CD8-positive, alpha-beta T cell (primary cell): ENCODE measurements at places on chromosomes 6 and 20. TPM values are rescaled to one million over a fixed set of nuclear protein-coding genes. Genes with fewer than 3 reads are reported as not detected.

EPHA7 gene
- total RNA-seq: not detected

GSS gene
- 24.3 TPM for total RNA-seq

PROCR gene
- 2.0 TPM for total RNA-seq

MICB gene
- 15.3 TPM for total RNA-seq

CDH26 gene
- 0.94 TPM for total RNA-seq

THBS2 gene
- not detected for total RNA-seq

SYTL3 gene
- 44.6 TPM for total RNA-seq

DEFB132 gene
- total RNA-seq: not detected

AP5S1 gene
- 6.3 TPM for total RNA-seq

MUC22 gene
- not detected for total RNA-seq

NOX3 gene
- not detected for total RNA-seq

SGK2 gene
- 0.47 TPM for total RNA-seq

- no peak for DNase-seq
Observed at GRCh38 chr6:30151580-30151979, 9.4 kb downstream of the TRIM10 start.

- DNase-seq: no peak
Observed at GRCh38 chr20:33388268-33388667, 13.1 kb downstream of the CDK5RAP1 start.

- DNase-seq: no peak
Observed at GRCh38 chr6:129307845-129308244, 402.1 kb downstream of the ARHGAP18 start.

GRCh38 chr6:148996815-148997214 is 250.0 kb downstream of the UST start:
- no peak for DNase-seq

- no peak for DNase-seq
Observed at GRCh38 chr20:48246061-48246790, 460.9 kb upstream of the SULF2 start.

DNA sequence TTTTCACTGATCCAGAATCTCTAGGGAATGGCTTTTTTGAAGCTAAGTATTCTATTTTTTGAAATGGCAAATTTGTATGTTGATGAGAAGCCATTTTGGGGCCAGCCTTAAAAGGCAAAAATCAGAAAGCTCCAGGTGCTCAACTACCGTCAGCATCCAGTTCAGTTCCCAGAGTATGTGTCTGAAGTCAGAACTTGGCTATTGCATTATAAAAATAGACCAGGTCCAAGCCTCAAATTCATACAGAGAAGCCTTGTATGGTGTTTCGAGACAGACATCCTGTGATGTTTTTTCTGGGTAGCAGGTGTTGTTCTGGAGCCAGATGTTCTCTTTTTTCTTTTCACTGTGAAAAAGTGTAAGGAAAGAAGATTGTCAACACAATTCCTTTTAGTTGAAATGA is 68.2 kb downstream of the CCN2 start:
- DNase-seq: no peak

- DNase-seq: no peak
Observed at GRCh38 chr6:109472132-109472995, 10.7 kb downstream of the ZBTB24 start.

- no peak for DNase-seq
Observed at GRCh38 chr6:118902726-118903125, 8.8 kb downstream of the ASF1A start.

GRCh38 chr6:126170433-126170832 is 169.5 kb upstream of the CENPW start:
- no peak for DNase-seq

DNA sequence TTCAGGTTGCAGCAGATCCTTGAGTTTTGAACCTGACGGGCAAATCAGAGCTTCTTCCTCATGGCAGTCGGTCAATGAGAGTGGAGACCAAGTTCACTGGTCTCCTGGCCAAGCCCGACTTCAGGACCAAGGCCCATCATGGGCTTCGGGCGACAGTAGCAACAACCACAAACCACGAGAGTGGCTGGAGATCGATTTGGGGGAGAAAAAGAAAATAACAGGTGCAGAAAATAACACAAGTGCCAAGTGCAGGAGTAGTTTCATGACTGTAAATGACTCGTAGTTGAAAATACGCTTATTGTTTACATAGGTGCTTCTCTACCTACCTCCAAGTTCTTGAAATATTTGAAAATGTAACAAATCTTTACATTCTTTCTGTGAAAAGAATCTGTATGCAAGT is 56.1 kb downstream of the DCBLD1 start:
- no peak for DNase-seq

- peak; percentile 59 for DNase-seq
Observed at GRCh38 chr20:57680934-57681914, 28.6 kb downstream of the PMEPA1 start.

DNA sequence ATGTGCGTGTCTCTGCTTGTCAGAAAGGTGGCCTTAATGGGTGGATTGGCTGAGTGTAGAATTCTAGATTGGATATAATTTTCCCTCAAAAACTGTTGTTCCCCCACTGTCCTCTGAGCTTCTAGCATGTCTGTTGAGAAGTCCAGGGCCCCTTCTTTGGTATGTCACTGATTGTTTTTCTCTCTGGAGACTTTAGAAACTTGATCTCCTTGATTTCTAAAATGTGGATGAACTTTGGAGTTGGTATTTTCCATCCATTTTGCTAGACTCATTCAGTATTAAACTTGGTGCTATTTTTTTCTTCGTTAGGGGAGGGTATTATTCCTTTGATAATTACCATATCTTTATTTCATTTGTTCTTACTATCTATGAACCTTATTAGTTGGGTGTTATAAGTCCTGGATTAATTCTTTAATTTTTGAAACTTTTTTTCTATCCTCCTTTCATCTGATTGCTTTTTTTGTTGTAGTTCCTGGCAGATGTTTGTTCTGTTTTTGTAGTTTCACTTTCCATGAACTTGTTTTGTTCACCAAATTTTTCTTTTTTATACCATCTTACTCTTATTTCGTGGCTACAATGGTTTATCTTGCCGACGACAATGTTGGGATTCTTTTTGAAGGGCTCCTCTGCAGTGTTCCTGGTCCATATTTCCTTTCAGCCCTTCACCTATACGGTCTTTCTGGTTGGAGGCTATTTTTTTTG is 68.4 kb downstream of the ARID1B start:
- DNase-seq: no peak

DNA sequence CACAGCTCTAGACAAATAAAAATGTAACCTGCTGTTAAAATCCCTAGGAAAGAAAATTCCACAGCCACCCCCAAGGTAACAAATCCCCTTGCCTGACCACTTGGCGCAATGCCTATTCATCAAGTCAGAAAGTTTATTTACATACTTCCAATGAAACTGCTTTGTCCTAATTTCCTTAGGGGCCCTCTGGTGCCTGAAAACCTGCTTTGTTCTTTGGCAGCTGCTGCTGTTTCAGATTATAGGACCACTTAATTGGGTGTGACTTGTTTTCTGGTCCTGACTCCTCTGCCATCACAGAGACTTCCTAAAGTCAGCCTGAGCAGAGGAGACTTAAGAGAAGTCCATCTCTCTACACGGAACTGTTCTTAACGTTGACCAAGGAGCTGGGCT is 323.6 kb downstream of the UBE3D start:
- DNase-seq: no peak

GRCh38 chr6:114218437-114219340 is 124.1 kb downstream of the HS3ST5 start:
- DNase-seq: no peak

DNA sequence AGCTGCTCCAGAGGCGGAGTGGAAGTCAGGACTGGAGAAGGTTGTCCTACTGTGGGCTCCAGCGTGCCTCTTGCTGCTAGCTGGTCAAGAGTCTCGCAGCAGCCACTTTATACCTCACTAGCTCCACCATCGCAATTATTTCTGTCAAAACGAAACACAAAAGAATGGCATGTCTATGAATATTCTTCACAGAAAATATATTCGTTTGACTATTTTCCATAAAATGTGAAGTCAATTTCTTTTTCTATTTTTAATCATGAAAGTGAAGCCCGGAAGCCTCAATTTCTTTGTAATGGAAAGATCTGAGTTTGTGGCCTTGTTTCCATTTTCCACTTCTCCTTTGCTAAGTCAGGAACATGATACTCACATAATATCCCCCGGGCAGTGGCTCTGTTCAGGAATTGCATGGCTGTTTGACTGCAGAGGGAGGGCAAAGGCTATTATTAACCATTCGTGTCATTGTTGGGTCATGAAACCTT is 51.7 kb downstream of the DTD1 start:
- DNase-seq: no peak

DNA sequence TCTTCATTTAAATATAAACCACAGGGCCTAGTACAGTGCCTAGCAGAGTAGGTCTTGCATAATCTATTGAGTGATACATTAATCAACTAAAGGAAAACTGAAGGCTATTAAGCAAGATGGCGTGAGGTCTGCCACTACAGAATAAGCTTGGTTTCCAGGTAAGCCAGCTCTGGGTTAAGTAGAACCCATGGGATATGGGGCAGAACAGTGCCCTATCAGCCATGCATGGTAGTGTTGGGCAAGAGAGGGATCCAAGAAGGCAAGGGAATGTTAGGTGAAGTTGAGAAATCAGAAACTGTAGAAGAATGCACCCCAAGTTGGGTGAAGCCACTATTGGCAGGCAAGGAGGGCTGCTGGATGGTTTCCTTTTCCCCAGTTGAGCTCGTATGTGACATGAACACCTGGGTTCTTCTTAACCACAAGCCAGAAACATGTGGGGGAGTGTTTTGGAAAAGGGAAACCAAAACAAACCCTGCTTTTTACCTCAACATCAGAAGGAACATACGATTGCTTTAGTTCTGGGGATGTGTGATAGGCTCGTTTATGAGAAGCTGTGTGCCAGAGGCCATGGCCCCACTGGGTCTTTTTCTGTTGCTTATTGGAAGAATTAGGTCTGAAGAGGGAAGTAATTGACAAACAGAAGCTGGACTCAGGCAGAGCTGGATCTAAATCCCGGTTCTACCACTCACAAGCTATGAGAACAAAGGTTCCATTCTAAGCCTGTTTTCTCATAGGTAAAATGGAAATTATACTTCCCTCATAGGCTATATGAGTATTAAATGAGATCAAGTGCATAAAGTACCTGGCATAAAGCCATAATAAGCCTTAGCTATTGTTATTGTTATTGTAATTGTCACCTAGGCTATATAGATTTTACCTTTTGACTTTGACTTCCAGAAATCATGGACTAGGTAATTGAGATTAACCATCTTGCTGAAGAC is 33.5 kb downstream of the NEDD9 start:
- peak; percentile 55 for DNase-seq

DNA sequence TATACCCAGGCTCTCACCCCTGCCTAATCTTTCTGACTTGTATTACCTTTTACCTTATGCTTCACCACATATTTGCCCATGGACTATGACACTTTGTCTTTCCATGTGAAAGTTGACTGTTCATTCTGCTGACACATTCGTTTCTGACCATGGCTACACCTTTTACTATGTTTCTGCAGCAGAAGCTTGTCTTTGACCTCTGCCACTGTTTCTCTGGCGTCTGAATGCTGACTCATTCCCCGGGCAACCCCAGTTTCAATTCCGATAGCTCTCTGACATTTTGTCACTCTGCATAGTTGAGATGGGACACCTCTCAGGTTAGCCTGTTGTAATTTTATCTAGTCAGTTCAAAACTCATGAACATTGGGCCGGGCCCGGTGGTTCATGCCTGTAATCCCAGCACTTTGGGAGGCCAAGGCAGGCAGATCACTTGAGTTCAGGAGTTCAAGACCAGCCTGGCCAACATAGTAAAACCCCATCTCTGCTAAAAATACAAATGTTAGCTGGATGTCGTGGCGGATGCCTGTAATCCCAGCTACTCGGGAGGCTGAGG is 50.7 kb downstream of the SLC26A8 start:
- no peak for DNase-seq

DNA sequence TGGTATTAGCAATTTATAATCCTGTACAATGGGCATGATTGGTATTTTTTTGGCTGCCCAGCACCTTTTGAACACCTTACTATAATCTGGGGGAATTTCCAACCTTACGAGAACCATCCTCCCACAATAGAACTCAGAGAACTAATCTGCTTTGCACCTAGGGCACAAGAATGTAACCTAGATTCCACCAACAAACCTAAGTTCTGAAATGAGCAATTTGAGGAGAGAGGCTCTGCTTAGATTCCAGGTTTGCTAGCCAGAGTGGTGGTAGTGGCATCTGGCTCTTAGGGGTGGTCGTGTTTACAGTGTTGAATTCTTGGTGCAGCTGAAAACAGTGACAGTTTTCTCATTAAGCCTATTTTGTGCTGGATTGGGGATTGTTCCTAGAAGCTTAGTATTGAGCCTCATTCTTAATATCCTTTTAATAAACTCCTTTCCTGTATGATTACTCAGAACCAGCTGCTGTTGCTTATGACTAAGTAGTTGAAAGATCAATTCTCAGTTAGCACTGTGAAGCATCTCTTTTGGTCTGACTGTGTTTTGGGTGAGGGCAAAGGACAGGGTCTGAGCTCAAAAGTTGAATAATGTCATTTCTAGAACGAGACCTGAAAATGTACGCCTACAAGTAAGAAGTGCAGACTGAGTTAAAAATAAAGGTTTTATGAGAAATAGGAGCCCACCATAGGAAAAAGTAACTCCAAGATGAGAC is 385.6 kb downstream of the CDKAL1 start:
- no peak for DNase-seq

- no peak for DNase-seq
Observed at GRCh38 chr6:107550241-107550840, 60.4 kb downstream of the SOBP start.

GRCh38 chr6:33926451-33926850 is 122.6 kb upstream of the MLN start:
- no peak for DNase-seq

GRCh38 chr6:168273441-168274036 is 46.0 kb downstream of the DACT2 start:
- no peak for DNase-seq

GRCh38 chr6:6906570-6907213 is 201.1 kb upstream of the RREB1 start:
- no peak for DNase-seq

- no peak for DNase-seq
Observed at GRCh38 chr6:2077826-2078225, 167.6 kb downstream of the GMDS start.

GRCh38 chr20:50142812-50143211 is 10.7 kb downstream of the PEDS1 start:
- DNase-seq: no peak

GRCh38 chr6:31094389-31094881 is 17.9 kb downstream of the C6orf15 start:
- DNase-seq: peak; percentile 61
